ENCODE measurements at places on chromosomes 3 and 15.

DNA sequence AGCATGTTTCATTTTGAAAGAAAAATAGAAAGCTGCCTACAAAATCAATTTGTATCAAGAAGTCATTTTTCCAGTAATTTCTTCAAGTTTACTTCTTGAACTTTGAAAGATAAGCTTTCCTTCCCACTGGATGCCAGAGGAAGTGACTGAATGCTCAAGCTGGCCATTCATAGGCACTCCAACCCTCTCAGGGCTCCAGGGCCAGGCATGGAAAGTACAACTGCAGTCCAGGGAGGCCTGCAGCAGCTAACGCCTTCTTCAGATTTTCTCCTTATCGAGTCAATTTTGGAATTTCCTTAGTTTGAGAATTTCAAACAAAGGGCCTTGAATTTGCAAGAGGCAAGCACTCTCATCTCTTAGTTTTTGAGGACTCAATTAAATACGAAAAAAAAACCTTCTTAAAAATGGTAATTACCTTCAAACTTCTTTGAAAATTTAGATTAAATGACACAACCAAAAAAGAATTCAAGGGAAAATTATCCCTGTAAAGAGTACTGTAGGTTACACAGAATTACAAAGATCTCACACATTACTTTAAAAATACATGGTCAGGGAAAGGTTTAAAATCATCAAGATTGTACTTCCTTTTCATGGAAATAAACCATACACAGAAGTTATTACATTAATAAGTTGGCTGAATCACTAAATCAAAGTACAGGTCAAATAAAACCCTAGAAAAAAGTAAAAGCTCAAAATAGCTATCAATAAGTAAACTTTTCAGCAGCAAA, 2.5 kb downstream of the UBP1 start:
- no peak for DNase-seq

DNA sequence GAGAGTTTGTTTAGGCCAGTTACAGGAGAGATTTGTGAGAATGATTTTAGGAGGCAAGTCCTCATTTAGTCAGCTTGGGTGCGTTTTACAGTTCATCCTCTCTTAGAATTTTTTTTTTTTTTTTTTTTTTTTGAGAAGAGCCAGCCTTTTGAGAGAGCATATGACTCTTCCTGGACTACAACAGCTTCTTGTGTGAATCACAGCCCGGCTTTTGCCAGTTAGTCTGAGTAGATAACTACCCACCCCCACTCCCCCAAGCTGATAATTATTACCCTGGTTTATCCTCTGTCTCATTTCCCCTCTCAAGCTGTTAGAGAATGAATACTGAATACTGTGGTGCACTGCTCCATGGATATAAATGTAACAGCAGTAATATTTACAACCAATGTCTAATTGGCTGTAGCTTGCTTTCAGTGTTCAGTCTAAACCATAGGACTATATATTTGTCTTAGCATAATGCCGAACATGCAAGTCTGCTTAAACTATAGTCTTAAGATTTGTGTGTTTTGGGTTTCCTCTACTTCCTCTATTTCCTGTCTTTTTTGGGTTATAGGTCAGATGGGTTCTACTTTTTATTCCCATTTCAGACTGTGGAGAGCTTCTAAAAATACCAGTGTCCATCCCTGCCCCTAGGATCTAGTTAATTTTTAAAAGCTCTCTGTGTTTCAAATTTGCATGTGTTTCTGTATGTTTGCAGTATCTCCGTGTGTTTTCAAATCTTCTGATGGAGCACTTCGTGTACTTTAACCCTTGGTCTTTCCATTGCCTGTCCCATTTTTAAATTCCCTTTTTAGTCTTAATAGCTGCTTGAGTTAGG, 8.0 kb downstream of the CHD2 start:
- no peak for DNase-seq

- no peak for DNase-seq
Observed at GRCh38 chr3:33211444-33211843, 7.2 kb downstream of the SUSD5 start.

DNA sequence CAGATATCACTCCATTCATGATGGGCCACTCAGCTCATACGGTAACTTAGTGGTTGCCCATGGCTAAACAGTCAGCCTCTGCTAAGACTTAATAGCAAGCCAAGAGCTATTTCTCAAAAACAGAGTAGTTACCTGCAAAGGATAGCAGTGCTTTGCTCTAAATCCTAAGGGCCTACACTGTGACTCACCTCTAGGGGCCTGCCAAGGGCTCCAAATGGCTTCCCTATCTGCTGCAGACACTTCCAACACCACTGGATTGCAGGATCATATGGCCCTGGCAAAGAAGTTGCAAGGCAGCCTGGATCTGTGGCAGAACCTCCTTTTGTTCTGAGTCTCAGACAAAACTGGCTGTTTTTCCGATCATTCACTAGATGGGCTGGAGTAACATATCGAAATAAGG, 17.8 kb downstream of the CGGBP1 start:
- no peak for DNase-seq

GRCh38 chr3:197362081-197362480, 63.7 kb upstream of the DLG1 start:
- no peak for DNase-seq

DNA sequence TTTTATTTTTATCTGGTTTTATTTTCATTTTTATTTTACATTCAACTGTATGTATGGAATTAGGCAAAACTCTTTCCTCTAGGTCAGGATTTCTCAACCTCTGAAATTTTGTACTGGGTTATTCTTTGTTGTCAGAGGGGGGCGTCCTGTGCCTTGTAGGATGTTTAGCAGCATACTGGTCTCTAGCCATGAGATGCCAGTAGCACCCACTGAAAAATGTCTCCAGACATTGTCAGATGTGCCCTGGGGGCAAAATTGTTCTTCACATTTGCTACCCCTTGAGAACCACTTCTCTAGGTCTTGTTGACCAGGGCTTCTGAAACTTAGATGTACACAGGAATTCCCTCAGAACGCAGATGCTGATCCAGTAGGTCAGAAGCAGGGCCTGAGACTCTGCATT, 5.4 kb downstream of the CHRNA5 start:
- no peak for DNase-seq

DNA sequence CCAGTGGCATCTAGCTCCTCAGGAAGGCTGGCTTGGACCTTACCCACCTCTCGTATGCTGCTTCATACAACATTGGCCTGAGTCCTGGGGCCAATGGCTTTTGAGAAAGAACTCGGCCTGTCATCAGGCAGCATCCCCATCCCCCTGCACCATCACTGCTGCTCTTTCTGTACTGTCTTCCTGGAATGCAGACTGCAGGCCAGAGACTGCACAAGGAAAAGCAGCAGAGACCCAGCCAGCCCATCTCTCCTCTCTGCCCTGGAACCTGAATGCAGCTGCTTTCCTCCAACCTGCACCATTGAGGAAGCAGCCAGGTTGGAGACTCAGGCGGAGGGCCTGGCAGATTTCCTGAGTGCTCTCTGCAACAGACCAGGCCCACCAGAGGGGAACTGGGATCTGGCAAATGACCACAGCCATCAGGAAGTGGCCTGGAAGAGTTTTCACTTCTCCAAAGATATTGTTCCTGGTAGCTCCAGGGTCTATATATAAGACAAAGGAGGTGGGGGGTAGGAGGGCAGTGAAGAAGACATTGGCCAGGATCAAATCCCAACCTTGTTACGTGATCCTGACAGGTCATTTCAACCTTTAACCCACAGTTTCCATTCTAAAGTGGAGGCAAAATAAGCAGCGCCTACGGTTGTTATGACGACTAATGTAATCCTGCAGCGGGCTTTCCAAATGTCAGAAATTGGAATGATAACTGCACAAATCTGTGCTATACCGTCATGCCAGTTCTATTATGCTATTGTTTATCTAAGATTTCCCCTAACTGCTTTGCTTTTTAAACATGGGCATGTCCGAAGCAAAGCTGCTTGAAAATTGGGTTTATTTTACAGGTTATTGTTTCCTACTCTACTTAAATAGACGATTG, 24.4 kb upstream of the RAB7A start:
- no peak for DNase-seq

- no peak for DNase-seq
Observed at GRCh38 chr15:87843312-87843711, 413.2 kb downstream of the NTRK3 start.

DNA sequence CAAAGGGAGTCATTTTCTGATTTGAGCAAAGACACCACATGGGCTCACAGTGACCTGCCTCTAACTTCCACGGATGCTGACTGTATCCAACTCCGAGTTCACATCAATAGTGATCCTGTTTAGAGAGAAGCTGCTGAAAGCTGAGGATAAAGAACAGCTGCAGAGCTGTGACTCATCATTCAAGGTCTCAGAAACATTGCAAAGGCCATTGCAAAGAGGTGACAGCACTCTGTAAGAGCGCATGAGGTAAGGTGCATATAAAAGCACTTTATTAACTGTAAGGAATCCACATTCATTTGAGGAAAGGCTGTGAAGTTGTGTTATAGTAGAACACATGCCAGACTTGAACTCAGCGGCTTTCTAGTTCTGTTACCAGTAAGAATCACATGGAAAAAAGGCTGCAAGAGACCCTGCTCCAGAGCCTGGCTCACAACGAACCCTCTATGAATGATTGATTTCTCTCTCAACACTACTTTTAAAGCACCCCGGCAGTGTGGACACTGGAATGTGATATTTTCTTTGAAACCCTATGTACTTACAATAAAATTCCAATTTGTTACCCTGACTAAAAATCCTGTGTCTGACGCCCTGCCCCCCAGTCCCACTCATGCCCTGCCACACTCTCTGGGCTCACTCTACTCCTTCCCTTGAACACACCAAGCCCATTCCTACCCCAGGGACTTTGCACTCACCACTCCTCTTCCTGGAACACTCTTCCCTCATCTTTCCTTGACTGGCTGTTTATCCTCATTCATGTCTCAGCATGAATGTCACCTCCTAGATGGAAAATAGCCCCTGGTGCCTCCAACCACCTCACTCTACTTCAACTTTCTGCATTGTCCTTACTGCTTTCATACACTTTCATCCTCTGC, 111.2 kb downstream of the LSM3 start:
- DNase-seq: no peak

- no peak for DNase-seq
Observed at GRCh38 chr3:138136201-138136600, 4.0 kb upstream of the A4GNT start.

GRCh38 chr3:36943601-36944000, 1.3 kb downstream of the TRANK1 start:
- no peak for DNase-seq

DNA sequence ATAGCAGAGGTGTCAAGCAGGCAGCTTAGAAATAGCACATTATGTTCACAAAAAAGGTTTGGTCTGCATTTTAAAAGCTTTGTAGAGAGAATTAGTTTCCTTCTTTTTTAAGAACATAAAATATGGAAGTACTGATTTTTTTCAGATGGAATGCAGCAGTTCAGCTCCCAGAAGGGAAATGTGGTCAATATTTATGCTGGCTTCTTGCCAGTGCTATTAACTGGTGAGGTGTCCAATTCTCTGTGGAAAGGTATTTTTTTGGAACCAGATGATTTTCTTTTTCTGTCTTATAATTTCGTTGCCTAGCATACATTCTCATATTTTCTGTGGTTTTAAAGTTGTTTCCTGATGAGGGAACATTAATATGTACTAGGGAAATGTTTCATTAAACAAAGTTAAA, 211.4 kb upstream of the ZNF385D start:
- no peak for DNase-seq

DNA sequence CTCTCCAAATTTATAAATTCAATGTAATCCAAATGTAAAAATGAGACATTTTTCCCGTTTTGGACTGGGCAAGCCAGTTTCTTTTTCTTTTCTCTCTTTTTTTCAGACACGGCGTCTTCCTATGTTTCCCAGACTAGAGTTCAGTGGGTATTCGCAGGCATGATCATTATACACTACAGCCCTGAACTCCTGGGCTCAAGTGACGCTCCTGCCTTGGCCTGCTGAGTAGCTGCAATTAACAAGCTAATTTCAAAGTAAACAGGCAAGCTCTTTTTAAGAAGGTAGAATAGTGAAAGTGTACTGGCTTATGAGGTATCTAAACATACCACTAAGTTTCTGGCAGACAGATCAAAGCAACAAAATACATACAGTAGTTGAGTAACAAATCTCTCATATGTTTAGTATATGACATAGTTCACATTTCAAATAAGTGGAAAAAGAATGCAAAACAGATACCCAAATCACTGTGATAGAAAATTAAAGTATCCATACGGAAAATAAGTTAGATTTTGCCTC, 13.5 kb downstream of the HIGD1A start:
- no peak for DNase-seq

DNA sequence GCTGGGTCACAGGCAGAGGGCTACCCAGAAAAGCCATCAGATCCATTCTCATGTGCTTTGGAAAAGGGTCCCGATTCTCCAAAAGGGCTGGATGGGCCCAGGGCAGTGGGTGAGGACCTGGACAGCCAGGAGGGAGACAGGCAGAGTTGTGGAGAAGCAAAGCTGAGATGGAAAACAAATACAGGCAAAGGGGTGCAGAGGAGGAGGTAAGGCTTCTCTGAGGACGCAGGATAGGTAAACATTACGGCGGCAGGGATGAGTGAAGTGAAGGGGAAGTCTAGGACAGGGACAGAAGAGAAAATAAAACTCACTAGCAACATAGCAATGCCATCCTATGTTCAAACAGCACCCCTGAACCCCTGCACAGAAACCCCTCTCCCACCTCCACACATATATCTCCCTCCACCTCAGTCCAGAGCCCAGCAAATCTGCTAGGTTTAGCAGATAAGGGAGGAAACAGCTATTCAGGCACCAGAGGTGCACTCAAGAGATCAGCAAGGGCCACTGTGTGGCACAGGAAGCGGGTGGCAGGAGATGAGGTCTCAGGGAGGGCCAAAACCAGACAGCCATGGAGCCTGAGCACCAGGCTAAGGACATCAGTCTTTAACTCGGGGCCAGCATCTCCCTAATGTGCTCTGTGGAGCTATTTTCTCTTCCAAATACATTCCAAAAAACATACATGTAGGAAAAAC, 51.3 kb downstream of the HOMER2 start:
- no peak for DNase-seq

- DNase-seq: no peak
Observed at GRCh38 chr3:54706738-54707137, 221.1 kb downstream of the LRTM1 start.

DNA sequence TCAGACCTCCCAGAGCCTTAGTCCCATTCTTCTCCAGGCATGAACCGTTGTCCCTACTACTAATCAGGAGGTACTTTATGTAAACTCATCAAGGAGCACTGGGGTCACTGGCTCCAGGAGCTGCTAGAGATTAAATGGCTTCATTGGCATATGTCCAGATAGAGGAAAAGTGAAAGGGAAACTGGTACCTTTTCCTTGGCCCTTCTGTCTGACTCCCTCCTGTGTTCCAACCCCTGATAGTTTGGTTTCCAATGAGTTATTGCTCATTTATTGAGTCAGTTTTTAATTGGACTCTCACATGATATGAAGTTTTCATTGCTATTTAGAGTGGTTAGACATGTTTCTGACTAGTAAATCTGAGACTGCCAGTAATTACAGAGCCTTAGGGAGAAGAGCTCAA, 130.5 kb upstream of the BFSP2 start:
- no peak for DNase-seq

DNA sequence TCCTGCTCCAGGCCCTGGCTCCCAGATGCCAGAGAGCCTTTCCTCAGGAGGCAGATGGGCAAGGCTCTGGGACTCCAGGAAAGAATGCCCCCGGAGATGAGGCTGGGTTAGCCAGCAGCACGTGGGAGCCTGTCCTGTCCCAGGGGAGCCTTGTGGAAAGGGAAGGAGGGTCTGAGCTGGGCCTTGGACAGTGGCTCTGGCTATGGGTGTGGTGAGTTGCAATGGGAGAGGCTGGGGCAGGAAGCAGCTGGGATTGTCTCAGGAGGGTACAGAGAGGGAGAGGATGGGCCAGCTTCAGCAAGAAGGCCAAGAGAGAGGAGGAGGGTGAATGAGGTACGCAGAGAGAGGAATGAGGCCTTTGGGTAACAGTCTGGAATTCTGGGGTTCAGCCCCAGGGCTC, 17.4 kb upstream of the CACNA2D2 start:
- DNase-seq: no peak
